ENCODE measurements at places on chromosomes 16 and 17.

DNA sequence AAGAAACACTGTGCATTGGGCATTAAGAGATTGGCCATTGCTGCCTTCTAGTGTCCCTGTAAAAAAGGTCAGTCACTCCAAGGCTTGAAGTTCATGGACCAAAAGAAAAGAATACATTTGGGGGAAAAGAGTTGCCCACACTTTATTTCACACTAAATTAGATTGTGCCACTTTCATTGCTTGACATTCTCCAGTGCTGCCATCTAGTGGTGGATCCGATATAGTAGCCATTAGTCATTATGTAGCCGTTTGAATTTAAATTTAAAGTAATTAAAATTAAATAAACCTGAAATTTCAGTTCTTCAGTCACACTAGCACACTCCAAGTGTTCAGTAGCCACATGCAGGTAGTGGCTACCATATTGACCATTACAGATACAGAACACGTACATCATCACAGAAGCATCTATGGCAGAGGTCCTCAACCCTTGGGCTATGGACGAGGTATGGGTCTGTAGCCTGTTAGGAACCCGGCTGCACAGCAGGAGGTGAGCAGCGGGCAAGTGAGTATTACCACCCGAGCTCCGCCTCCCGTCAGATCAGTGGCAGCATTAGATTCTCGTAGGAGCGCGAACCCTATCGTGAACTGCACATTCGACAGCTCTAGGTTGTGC lies 21.9 kb upstream of the CDH5 start:
- DNase-seq = no peak

DNA sequence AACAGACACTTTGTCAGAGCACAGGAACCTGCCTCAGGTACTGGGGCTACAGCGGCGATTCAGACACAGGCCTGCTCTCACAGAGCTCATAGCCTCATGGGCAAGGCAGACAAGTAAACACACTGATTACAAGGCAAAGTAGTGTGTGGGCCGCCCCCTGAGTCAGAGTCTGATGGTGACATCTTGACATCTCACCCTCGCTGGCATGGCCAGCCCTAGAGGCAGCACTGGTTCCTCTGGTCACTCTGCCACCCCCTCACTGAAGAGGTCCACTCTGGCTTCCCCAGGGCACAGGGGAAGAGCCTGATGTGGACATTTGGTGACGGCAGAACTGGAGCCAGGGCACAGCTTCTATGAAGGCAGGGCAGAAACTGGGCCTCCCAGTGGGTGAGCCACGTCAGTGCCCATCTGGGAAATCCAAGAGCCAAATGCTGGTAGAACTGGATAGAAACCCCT lies 32.9 kb upstream of the TOB1 start:
- DNase-seq = no peak

DNA sequence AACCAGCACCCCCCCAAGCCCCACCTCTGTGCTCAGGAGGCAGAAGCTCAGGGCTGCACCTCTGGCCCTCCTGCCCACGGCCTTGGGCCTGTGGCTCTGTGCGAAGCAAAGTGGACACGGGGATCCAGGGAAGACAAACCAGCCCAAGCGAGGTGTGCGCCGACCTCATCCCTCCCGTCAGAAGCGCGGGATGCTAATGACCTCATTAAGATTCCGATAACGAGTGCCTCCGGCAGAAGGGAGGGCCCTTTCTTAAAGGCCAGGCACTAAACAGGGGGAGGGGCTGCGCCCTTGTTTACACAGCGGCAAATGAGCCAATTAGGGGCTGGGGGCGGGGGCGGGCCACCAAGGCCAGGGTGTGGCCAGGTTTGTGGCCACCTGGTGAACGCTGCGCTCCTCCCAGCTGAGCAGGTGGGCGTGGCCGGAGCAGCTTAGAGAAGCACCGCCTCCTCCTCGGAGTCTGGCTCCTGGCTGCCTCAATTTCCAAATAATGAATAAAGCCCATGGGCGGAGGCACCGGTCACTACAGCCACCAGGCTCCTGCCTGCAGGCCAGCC lies 3.2 kb downstream of the CBX4 start:
- no peak for DNase-seq

- DNase-seq = no peak
Observed at GRCh38 chr16:12027558-12028287, 51.2 kb downstream of the SNX29 start.

GRCh38 chr16:84029297-84030047 lies 13.1 kb downstream of the SLC38A8 start:
- DNase-seq = no peak

DNA sequence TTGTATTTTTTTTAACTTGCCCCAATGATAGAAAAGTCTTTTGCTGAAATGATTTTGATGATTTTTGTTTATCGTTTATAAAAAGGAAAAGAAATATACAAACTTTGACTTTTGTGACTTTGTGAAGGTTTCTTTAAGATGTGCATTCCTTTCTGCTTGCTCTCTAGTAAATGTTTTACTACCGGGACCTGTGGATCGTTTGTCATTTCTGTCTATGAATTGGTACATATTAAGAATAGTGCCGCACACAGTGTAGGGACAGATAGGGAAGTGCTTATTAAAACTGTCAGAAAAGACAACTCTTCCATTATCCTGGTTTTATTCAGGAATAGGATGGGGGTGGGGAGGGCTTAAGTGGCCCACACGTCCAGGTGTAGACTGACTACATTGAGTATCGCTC lies 8.1 kb upstream of the PSMC5 start:
- DNase-seq = no peak

- no peak for DNase-seq
Observed at GRCh38 chr16:69314534-69314933, 3.4 kb downstream of the VPS4A start.

DNA sequence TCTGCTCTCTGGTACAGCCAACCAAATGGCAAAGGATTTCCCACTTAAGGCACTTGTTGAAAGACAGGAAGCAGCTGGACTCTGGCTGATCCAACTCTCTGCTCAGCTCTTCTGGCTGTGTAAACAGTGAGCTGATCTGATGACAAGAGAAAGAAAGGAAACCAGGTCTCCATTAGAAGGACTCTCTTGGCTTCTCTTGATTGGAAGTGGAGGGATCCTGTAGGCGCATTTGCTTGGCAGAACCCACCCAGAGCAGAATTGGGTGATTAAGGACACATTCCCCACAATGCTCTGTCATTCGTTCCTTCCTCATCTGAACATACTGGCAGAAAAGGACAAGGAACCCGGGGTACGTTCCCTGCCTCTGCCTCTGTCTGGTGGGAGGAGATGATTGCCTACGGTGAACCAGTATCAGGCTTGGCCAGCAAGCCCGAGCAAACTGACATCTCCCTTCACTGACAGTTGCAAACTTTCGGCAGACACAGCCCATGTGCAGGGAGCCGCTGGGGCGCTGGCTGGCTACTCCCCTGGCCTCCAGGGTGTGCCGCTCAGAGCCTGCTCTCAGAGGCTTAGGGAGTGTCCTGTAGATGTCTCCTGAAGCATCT lies 29.1 kb downstream of the LDHD start:
- DNase-seq = no peak

- DNase-seq = no peak
Observed at GRCh38 chr17:81735264-81736102, 23.4 kb downstream of the SLC25A10 start.

DNA sequence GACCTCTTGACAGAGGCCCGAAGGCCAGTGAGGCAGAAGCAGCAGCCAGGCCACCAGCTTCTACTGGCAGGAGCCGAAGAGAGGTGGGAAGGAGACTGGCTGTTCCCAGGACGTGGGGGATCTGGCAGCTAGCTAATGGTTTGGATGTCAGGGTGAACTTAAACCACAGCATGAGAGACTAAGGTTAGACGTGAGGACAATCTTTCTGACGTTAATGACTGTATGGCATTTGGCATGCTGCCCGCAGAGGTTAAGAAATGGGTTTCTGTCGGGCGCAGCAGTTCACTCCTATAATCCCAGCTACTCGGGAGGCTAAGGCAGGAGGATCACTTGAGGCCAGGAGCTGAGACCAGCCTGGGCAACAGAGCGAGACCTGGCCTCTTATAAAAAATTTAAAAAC lies 6.3 kb upstream of the KRT13 start:
- DNase-seq = no peak

- DNase-seq = no peak
Observed at GRCh38 chr16:88697831-88698615, 8.2 kb downstream of the RNF166 start.

- no peak for DNase-seq
Observed at GRCh38 chr17:62802561-62803205, 5.4 kb downstream of the MARCHF10 start.

- no peak for DNase-seq
Observed at GRCh38 chr16:84136331-84137125, 8.4 kb downstream of the HSDL1 start.

DNA sequence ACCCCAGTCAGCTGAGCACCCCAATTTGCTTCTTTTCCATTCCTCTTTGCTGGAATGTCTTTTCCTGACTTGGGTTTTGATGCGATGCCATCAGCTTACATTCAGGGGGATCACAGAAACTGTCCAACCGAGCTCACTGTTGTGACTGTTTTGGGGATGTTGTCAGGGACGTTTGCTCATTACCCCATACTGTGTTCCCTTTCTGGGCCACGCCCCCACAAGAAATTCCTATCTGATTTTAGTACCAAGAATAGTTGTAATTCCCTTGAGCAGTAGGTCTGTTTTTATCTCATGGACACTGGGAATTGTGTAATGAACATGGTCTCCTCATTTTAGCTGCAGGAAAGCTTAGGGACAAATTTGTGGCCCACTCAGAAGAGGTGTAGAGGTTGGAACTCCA lies 2.6 kb upstream of the NTN1 start:
- no peak for DNase-seq

DNA sequence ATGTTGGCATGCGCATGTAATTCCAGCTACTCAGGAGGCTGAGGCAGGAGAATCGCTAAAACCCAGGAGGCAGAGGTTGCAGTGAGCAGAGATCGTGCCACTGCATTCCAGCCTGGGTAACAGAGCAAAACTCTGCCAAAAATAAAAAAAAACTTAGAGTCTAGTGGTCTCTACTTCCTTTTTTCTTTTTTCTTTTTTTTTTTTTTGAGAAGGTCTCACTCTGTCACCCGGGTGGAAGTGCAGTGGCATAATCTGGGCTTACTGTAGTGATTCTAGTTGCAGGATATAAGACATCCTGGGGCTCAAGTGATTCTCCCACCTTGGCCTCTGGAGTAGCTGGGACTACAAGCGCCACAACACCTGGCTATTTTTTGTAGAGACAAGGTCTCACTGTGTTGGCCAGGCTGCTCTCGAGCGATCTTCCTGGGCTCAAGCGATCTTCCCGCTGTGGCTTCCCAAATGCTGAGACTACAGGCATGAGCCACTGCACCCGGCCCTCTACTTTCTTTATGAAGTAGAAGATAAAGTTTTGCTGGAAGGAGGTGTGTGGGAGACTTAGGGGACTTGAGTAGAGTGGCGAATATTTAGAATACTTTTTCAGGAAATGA lies 47.9 kb upstream of the TAOK1 start:
- DNase-seq = no peak

DNA sequence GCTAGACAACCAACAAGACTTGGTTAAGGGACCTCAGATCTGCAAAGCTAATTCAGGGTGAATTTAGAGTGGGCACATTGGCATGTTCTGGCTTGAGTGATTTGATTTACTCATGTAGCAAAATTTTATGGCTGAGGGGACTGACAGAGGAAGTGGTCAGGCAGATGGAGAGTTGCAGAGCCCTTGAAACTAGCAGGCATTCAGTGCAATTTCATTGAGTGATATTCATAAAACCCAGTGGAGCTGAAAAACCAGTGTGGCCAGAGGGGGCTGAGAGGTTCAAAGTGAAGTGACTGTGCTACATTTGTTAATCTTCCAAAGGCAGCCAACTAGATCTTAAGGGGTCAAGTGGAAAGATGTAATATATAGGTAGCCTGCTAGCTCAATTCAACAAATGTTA lies 2.2 kb upstream of the TMEM94 start:
- no peak for DNase-seq

DNA sequence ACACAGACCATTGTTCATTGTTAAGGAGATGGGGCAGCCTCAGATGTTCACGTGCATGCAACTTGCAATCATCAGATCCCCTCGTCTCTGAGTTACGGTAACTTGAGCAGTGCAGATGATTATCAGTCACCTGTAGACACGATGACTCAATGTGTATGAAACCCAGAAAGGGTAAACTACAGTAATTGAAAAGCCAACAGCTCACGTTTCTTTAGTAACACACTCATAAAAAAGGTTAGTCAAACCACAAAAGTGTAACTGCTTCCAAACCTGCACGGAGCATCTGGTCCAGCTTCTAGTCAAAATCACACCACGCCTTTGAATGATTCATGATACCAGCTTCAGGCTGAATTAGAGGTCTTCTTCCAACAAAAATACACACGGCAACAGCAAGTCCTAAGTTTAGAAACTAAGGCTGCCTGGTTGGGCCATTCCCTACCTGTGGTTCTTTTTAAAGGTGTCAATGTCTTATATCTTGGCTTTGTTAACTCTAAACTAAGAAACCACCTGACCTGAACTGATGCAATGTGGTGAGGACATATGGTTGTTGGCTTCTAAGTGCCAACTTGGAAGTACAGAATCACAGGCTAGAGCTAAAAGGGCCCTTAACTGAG lies 32.3 kb downstream of the GRB7 start:
- DNase-seq = no peak

DNA sequence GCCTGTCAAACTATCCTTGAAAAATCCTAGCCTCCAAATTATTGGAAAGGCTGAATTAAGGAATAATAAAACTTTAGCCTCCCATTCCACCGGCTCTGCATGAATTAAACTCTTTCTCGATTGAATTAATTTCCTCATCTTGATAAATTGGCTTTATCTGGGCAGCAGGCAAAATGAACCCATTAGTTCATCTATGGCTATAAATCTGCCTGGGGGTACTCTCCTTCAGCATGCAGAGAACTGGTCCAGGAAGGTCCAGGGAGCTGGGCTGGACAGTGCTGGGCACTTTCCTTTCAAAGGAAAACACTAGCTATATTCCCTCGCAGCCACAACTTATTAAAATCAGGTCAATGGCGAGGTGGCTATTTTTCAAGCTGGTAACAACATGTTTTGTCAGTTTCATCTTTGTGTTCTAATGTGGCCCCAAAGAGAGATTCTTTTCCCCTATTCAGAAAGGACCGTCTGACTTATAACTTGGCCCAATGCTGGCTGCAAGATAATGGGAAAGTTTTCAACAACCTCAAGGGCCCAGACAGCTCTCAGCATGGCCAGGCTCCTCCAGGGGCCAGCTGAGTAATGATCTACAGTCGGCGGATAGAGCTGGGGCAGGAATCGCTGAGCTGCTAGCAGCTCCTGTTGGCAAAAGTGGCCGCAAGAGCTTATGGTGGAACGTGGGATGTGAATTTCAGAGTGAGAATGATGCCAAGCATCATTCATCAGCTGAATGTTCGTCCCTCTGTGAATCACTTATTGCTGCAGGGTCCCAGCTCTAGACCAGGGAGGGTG lies 326.9 kb downstream of the SLC39A11 start:
- DNase-seq = no peak

GRCh38 chr16:88796278-88796677 lies 7.3 kb upstream of the CDT1 start:
- no peak for DNase-seq

- DNase-seq = no peak
Observed at GRCh38 chr16:85103114-85104079, 8.9 kb downstream of the CIBAR2 start.

DNA sequence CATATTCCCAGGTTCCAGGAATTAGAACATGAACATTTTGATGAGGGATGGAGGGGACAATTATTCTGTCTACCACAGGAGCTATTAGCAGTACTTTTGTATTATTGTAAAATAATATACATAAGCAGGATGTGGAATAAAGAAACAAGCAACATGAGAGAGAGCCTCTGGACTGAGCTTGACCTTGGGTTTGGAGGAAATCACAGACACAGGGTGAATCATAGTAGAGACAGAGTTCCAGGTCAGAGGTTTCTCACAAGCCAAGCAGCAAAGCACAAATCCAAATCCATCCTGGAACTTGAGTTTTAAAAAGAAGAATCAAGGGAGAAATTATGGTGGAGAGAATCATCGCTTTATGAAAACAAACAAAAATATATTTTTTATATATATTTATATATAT lies 5.1 kb downstream of the KRT31 start:
- no peak for DNase-seq
